Ovary (tissue), 10 donors: ENCODE measurements at places on chromosomes 13 and 19. TPM values are rescaled to one million over a fixed set of nuclear protein-coding genes. Genes with fewer than 3 reads are reported as not detected.
A peak's percentile ranks its signal among the peaks of the same experiment; 100 is the strongest.

ACP7 gene
- total RNA-seq: not detected

TEX101 gene
- total RNA-seq: not detected

KCTD12 gene
- total RNA-seq: 91.3 TPM

DNA sequence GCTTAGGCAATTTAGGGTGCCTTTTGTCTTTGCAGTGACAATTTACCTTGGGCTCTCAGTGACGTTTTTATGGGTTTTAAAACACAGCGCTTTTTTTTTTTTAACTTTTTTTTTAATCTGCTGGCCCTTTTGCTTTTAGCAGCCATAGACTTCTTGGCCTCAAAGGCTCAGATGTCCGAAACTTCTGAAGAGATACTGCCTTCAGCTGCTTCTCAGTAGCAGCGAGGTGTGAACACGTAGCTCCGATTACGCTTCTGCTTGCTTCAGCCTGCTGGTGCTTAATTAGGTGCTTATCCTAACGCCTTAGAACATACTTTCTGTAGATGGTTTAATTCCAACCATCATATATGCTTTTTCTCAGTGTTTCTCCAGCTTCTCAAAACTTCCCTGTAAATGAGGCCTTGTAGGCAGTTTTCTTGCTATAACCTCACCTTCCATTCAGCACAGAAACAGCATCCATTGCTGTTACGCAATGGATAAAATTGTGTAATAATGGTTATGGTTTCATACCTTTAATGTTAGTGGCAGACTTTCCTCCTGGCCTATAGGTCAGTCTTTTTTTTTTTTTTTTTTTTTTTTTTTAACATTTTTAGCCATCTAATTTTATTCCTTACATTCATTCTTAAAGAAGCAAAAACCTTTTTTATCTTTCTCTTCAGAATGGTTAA lies 723.9 kb downstream of the GPC5 start:
- no peak for DNase-seq
- no peaks in the 10 kb centered on the region for H3K36me3 ChIP-seq
- no peaks in the 10 kb centered on the region for H3K4me1 ChIP-seq
- H3K27me3 ChIP-seq: no peaks in the 10 kb centered on the region
- no peak overlapping the region for H3K27ac ChIP-seq

- H3K36me3 ChIP-seq: no peaks in the 10 kb centered on the region
- no peak overlapping the region for H3K4me3 ChIP-seq
- no peaks in the 10 kb centered on the region for H3K4me1 ChIP-seq
Observed at GRCh38 chr13:48782429-48782840, 128.7 kb downstream of the CYSLTR2 start.

- H3K4me1 ChIP-seq: no peaks in the 10 kb centered on the region
- H3K4me3 ChIP-seq: no peak overlapping the region
- no peak overlapping the region for H3K27ac ChIP-seq
- H3K27me3 ChIP-seq: no peaks in the 10 kb centered on the region
- no peak for DNase-seq
Observed at GRCh38 chr19:38485541-38486285, 52.2 kb downstream of the RYR1 start.

- H3K27me3 ChIP-seq: no peaks in the 10 kb centered on the region
- H3K36me3 ChIP-seq: no peaks in the 10 kb centered on the region
- no peaks in the 10 kb centered on the region for H3K4me1 ChIP-seq
- no peak overlapping the region for H3K4me3 ChIP-seq
Observed at GRCh38 chr13:79866436-79866835, 385.5 kb downstream of the NDFIP2 start.

DNA sequence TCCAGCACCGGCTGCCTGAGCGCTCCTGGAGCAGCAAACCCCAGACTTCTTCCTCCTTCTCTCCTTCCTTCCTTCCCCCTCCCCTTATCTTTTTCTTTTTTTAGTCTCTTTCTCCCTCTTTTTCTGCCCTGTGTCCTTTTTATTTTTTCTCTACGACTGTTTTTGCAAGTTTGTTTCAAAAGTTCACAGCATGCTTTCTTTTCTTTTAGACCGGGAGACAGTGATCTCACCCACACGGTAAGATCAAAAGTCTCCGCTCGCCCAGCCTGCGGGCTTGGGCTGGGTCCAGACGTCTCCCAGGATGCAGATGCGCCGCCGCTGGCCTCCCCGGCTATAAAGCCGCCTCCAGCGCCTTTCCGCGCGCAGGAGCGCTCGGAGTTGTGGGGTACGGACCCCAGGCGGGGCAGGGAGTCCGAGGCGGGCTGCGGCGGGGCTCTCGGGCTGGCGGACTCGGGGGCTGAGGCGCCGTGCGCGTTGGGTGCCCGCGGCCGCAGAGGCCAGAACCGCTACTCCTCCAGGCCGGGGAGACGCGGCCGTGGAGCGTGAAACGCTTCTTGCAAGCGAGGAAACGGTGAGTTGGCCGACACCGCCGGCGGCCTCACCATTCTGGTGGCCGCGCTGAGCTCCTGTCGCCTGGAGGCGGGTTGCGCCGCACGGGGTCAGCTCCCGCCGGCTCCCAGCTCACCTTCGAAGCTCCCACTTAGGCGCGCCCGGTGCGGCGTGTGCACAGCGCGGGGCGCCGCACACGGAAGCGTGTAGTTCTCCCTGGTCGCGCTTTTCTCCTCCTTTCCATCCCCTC lies 2.0 kb upstream of the TSHZ3 start:
- H3K27me3 ChIP-seq: no peaks in the 10 kb centered on the region
- H3K4me3 ChIP-seq: peak overlapping the region; percentile 61
- peak overlapping the region; percentile 95 for H3K27ac ChIP-seq
- peak; percentile 68 for DNase-seq
- peaks cover 9% of the 10 kb centered on the region for H3K4me1 ChIP-seq
- no peaks in the 10 kb centered on the region for H3K36me3 ChIP-seq

DNA sequence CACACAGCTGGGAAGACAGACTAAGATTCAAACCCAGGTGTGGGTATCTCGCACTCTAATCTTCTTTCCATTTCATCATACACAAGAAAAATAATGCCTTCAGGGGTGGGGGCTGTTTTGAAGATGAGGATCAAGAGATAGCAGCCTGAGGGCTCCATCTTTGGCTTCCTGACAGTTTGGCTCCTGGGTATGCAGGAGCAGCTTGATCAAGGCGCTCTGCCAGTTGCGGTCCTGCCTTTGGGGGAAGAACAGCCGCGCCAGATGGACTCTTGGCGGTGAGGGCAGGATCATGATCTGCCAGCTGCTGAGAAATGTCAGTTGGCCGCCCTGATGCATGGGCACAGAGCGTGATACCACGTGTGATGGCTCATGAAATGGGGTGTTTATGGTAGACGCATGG lies 119.1 kb downstream of the IER2 start:
- no peaks in the 10 kb centered on the region for H3K27me3 ChIP-seq
- no peak overlapping the region for H3K4me3 ChIP-seq
- no peak for DNase-seq
- H3K27ac ChIP-seq: no peak overlapping the region
- no peaks in the 10 kb centered on the region for H3K4me1 ChIP-seq
- no peaks in the 10 kb centered on the region for H3K36me3 ChIP-seq

DNA sequence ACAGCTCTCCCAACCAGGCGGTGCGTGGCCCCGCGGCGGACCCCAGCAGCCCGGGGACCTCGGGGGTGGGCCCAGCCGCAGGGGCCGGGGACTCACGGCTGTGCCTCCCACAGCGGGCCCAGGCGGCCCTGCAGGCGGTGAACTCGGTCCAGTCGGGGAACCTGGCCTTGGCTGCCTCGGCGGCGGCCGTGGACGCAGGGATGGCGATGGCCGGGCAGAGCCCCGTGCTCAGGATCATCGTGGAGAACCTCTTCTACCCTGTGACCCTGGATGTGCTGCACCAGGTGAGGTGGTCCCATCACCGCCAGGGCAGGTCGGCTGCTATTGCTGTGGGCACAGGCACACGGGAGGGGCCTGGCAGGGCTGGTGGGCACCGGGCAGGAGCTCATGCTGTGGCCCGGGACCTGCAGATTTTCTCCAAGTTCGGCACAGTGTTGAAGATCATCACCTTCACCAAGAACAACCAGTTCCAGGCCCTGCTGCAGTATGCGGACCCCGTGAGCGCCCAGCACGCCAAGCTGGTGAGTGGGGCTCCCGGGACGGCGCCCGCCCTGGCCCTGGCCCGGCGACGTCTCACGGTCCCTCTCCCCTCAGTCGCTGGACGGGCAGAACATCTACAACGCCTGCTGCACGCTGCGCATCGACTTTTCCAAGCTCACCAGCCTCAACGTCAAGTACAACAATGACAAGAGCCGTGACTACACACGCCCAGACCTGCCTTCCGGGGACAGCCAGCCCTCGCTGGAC lies 7.3 kb downstream of the PTBP1 start:
- H3K36me3 ChIP-seq: no peaks in the 10 kb centered on the region
- no peaks in the 10 kb centered on the region for H3K27me3 ChIP-seq
- peak; percentile 21 for DNase-seq

DNA sequence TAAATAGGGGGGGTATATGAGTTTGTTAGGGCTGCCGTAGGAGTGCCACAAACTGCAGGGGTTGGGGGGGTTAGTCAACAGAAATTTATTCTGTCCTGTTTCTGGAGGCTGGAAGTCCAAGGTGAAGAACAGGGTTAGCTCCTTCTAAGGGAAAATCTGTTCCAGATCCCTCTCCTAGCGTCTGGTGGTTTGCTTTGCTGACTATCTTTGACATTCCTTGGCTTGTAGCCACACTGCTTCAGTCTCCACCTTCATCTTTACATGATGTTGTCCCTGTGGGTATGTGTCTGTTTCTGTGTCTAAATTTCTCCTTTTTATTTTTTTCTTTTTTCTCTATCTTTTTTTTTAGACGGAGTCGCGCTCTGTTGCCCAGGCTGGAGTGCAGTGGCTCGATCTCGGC lies 8.1 kb upstream of the ICAM1 start:
- no peaks in the 10 kb centered on the region for H3K4me1 ChIP-seq
- H3K27ac ChIP-seq: no peak overlapping the region
- no peaks in the 10 kb centered on the region for H3K27me3 ChIP-seq
- H3K4me3 ChIP-seq: no peak overlapping the region

DNA sequence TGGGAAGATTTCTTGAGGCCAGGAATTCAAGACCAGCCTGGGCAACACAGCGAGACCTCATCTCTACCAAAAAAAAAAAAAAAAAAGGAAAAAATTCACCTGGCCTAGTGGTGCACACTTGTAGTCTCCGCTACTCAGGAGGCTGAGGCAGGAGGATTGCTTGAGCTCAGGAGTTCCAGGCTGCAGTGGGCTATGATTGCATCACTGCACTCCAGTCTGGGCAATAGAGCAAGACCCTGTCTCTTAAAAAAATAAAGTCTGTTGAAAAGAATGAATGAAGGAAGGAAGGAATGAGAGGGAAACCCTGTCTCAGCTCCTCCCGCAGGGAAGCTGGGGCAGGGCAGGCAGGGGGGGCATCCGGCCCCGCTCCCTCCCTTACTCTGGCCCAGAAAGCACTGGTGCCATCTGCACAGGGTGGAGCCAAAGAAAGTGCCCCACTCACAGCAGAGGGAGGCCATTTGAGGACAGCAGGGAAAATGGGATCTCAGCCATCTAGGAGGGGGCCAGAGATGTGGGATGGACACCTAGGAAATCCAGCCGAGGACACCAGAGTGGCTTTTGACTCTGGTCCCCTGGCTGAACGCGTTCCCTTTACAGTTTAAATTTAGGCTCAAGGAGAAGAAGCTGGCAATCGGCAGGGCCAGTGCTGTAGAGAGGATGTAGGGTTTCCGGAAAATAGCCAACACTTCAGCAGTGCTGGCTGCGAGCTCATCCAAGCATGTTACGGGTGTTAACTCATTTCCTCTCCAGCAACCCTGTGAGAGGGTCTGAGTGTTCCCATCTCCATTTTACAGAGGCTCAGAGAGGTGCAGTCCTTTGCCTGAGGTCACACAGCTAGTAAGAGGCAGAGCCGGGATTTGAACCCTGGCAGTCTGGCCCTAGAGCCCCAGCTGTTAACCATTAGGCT lies 3.6 kb upstream of the HPN start:
- no peak for DNase-seq
- no peak overlapping the region for H3K27ac ChIP-seq
- no peaks in the 10 kb centered on the region for H3K36me3 ChIP-seq

GRCh38 chr13:48526286-48526685 lies 6.6 kb downstream of the RCBTB2 start:
- no peaks in the 10 kb centered on the region for H3K4me1 ChIP-seq
- H3K36me3 ChIP-seq: no peaks in the 10 kb centered on the region
- H3K27me3 ChIP-seq: no peaks in the 10 kb centered on the region
- no peak overlapping the region for H3K4me3 ChIP-seq
- H3K27ac ChIP-seq: no peak overlapping the region

DNA sequence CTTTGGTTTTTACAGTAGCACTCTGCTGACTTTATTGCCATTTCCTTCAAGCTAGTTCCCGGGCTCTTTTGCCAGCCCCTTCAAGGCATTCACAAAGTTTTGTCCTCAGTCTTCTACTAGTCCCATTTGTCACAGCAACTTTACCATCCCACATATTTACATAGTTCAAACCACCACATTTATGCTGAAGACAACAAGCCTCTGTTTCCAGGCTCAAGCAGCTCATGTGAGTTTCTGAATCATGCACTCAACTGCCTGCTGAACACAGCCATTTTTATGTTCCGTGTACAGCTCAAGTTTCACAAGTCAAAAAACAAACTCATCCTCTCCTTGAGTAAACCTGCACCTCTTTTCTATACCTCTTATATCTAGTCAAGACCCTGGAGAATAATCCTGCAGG lies 977.0 kb upstream of the SLC10A2 start:
- H3K36me3 ChIP-seq: no peaks in the 10 kb centered on the region
- no peaks in the 10 kb centered on the region for H3K27me3 ChIP-seq
- H3K4me3 ChIP-seq: no peak overlapping the region
- no peaks in the 10 kb centered on the region for H3K4me1 ChIP-seq
- no peak overlapping the region for H3K27ac ChIP-seq
- no peak for DNase-seq

GRCh38 chr13:46666727-46667456 lies 113.9 kb downstream of the LRCH1 start:
- H3K27me3 ChIP-seq: no peaks in the 10 kb centered on the region
- DNase-seq: no peak
- H3K36me3 ChIP-seq: no peaks in the 10 kb centered on the region
- peaks cover 8% of the 10 kb centered on the region for H3K4me1 ChIP-seq
- H3K27ac ChIP-seq: no peak overlapping the region
- H3K4me3 ChIP-seq: no peak overlapping the region

DNA sequence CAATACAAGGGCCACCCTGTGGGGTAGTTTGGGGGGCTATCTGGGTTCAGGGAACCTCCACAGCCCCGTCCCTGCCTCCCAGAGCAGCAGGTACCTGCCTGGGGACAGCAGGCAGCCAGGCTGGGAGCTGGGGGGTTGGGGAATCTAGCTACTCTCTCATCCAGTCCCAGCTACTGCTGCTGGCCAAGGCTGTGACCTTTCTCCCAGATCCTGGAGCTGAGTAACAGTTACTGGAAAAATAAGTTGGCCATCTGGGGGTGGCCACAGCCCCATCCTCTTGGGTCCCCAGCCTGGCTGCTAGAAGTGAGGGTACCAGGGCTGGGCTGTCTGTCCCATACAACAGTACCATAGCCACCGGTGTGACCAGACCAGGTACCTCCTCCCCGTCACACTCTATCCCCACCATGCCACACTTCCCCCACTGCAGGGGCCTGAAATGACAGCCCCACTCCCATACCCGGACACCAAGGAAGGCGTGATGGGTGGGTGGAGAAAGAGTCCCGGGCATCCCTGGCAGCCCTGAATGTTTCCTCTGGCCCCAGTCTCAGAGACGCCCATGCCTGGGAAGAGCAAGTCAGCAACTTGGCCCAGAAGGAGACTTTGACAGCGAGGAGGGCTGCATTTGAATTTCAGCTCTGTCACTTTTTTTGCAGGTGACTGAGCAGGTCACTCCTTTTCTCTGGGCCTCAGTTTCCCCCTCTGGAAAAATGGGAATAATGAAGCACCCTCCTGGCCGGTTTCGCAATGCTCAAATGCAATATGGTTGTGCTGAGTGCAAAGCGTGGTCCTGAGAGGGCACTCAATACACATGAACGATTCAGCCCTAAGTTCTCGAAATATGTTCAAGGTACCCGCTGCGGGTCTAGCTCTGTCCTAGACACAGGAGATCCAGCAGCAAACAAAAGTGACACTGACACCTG lies 30.7 kb upstream of the NFIC start:
- no peaks in the 10 kb centered on the region for H3K36me3 ChIP-seq
- DNase-seq: peak; percentile 75
- peaks cover 18% of the 10 kb centered on the region for H3K4me1 ChIP-seq
- H3K4me3 ChIP-seq: no peak overlapping the region
- peak overlapping the region; percentile 23 for H3K27ac ChIP-seq
